ENCODE measurements at places on chromosomes 7 and 10. TPM values are rescaled to one million over a fixed set of nuclear protein-coding genes. Genes with fewer than 3 reads are reported as not detected.

- no peaks in the 10 kb centered on the region for H3K4me1 ChIP-seq
- H3K27me3 ChIP-seq, result no peaks in the 10 kb centered on the region
- H3K36me3 ChIP-seq, result peaks cover 72% of the 10 kb centered on the region
- no peak overlapping the region for H3K4me3 ChIP-seq
- H3K27ac ChIP-seq, result no peak overlapping the region
These were observed 11.0 kb downstream of the CROT start for GRCh38 chr7:87356448-87356847.

Gene NPY
- 5.4 TPM for total RNA-seq

Gene GPNMB
- total RNA-seq, result 91.7 TPM

DNA sequence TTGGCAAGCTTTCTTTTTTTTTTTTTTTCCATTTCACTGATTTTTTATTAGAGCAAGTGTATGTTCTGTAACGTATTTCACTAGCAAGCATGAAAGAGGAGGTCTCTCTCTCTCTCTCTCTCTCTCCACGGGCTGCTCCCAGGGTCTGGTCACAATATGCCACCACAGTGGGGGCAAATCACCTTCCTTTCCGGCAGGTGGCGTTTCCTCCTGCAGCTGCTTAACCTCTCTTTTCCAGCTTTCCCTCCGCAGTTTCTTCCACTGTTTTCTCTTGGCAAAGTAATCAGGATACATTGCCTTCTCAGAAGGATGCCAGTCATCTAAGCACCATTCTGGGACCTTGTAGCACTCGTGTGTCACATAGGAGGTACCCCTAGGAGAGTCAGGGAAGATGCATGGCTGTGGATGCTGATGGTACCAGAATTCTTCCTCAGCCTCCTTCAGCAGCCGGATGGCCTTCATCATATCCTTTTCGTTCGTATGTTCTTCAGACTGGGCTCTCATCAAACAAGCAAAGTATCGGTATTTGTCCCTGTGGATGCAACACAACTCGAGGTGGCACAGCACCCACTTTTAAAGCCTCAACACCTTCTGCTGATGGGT, 197.3 kb upstream of the PODXL start:
- no peaks in the 10 kb centered on the region for H3K4me1 ChIP-seq
- no peaks in the 10 kb centered on the region for H3K27me3 ChIP-seq
- no peak overlapping the region for H3K27ac ChIP-seq
- no peak overlapping the region for H3K4me3 ChIP-seq
- H3K36me3 ChIP-seq, result no peaks in the 10 kb centered on the region
- DNase-seq, result no peak

- no peak for DNase-seq
- H3K4me1 ChIP-seq, result no peaks in the 10 kb centered on the region
- no peak overlapping the region for H3K4me3 ChIP-seq
- H3K27me3 ChIP-seq, result no peaks in the 10 kb centered on the region
- H3K27ac ChIP-seq, result no peak overlapping the region
- H3K36me3 ChIP-seq, result no peaks in the 10 kb centered on the region
These were observed 65.8 kb downstream of the INHBA start for GRCh38 chr7:41637049-41637448.

- no peaks in the 10 kb centered on the region for H3K27me3 ChIP-seq
- no peak overlapping the region for H3K27ac ChIP-seq
- H3K36me3 ChIP-seq, result no peaks in the 10 kb centered on the region
- DNase-seq, result no peak
These were observed 18.3 kb downstream of the UBN2 start for GRCh38 chr7:139249179-139249810.

Gene PDK4
- total RNA-seq, result 931 TPM

Gene AKR1C3
- 45.1 TPM for total RNA-seq

Gene SUFU
- 13.3 TPM for total RNA-seq

DNA sequence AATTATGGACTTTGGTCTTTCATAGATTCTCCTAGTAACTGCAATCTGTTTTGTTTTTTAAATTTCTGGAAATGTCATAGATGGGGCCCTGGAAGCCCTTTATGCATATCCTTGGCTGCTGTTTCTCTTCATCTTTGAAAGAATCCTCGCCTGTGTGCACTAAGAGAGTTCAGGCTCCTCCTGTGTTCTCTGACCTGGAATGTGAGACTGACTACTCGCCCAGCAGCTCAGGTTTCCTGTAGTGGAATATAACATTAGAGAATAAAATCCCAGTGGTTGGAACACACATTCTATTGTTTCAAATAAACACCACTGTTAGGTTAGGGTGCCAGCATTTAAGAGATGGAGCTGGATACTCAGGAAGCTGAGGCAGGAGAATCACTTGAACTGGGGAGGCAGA, 56.3 kb downstream of the WDFY4 start:
- no peak overlapping the region for H3K4me3 ChIP-seq
- no peaks in the 10 kb centered on the region for H3K4me1 ChIP-seq
- no peak for DNase-seq
- H3K27me3 ChIP-seq, result no peaks in the 10 kb centered on the region

Gene GCK
- total RNA-seq, result 3.0 TPM

Gene FAM25G
- not detected for total RNA-seq

DNA sequence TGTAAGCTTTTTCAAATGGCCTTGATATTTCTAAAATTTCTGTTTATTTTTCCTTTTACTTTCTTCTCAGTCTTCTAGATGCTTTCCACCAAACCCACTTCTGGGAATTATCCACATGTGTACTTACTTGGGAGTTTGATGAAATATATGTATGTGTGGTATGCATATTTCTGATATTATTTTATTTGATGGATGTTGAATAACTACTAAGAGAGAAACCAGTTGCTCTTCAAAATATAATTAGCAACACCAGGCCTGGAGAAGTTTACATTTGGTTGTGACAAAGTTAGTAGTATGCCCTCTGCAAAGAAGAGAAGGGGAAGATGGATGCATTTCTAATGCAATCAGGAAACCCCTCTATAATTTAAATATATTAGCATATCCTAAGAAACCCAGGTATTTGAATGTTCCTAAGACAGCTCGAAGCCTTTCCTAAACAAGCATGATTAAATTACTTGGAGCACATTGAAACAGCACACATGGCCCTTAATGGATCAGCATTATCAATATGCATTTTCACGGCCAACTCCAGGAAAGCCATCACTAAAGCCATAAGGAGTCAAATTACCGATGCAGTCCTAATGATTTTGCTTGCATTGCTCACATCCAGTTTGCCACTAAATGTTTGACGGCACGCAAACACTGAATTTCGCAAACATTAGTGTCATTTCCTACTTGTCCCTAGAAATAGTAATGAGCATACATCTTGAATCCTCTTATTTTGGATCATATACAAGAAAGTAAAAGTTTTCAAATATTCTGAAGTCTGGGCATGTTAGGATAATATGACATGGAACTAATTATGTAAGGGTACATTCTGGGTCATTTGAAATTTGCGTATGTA, 393.8 kb downstream of the EXOC4 start:
- peaks cover 5% of the 10 kb centered on the region for H3K4me1 ChIP-seq
- H3K27ac ChIP-seq, result no peak overlapping the region
- H3K4me3 ChIP-seq, result no peak overlapping the region
- DNase-seq, result no peak
- H3K36me3 ChIP-seq, result no peaks in the 10 kb centered on the region
- H3K27me3 ChIP-seq, result no peaks in the 10 kb centered on the region

DNA sequence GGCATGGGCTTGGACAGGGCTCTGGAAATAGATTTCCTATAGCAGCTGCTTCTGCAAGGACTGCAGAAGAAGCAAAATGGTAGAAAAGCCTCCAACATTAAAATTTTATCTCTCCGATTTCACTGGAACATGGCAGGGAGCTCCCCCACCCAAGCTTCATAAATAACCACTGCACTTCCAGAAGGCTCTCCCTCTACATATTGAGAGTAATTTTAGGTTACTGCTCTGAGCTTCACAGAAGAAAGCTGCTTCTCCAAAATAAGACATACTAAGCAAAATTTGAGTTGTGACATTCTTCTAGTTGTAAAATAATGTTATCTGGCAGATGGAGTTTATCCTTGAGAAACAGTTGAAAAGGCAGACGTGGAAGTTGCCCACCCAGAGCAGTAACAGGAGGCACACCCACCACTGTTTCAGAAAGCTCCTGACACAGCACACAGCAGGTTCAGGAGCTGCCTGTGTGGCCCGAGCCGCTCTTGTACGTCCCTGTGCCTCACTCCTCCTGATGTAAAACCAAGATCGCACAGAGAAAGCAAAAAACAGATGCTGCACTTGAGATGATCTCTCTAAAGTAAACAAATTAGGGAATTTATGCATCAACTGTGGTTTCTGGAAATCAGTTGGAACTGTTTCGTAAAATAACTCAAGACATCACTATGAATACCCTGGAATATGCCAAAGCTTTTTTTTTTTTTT, 621.0 kb downstream of the PARD3 start:
- no peak overlapping the region for H3K4me3 ChIP-seq
- peaks cover 12% of the 10 kb centered on the region for H3K4me1 ChIP-seq
- peak overlapping the region; percentile 51 for H3K27ac ChIP-seq
- no peaks in the 10 kb centered on the region for H3K27me3 ChIP-seq

- H3K27me3 ChIP-seq, result no peaks in the 10 kb centered on the region
- DNase-seq, result no peak
- no peaks in the 10 kb centered on the region for H3K4me1 ChIP-seq
- H3K36me3 ChIP-seq, result no peaks in the 10 kb centered on the region
These were observed 1043.2 kb upstream of the C7orf33 start for GRCh38 chr7:147547252-147547897.

Measured in tibial nerve (tissue), 4 donors.